CD4-positive, alpha-beta T cell treated with Interleukin-4 for 1 hour (primary cell): ENCODE measurements at places on chromosomes 5 and 9.

- DNase-seq = no peak
Measured at GRCh38 chr9:93976081-93976480, 20.9 kb upstream of the BARX1 start.

DNA sequence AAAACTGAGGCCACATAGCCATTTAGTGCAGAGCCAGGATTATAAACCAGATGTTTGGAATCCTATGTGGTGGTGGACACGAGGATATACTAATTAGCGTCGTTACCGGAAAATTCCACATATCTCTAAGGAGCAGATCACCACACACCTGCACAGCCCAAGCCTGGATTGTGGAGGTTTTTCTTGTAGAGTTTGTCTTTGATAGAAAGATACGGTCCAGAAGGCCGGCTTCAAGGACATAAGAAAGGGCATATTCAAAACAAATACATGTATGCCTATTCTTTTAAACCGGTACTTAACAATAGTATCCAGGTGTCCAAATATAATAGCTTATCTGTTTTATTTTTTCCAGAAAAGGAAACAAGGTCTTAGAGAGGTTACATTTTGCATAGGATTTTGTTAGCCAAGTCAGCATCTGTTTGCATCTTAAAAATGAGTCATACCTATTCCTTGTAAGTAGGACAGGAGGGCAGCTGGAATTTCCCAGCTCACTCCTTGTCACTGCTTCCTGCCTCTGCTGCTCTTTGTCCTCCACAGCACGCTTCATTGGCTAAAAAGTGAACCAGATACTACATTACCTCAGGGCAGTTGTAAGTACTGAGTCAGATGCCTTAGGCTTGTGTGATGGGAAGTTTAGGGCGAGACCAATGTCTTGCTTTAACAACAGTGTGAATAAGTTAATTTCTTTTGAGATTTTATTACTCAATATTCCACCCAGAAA lies 3.6 kb downstream of the TMC1 start:
- peak; percentile 74 for DNase-seq

DNA sequence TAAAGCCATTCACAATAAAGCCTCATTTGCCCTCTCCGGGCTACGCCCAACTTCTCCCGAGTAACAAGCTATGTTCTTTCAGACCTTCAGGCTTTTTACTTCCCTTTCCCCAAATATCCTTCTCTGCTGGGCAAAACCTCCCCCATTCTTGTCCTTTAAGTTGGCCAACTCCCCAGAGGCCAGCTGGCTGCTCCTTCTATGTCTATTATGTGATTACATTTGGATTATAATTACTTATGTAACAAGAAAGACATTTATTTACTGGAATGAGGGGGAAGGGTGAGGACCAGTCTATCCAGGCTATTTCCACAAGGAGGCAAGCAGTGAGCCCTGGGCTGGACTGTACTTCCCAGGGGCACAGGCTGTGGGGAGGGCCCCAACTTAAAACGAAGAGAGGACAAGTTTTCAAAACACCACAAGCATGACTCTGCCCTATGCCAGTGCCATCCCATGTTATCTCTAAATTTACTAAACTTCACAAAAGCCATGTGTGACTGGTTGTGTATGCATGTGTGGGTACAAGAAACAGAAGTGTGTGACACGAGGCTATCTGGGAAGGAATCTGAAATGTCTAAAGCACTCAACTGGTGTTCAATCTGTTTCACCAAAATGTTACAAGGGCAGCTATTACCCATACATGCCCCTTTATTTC lies 84.5 kb downstream of the GNAQ start:
- no peak for DNase-seq

- no peak for DNase-seq
Measured at GRCh38 chr5:34913072-34913471, 2.2 kb downstream of the RAD1 start.

- peak; percentile 32 for DNase-seq
Measured at GRCh38 chr9:1869843-1870242, 145.3 kb upstream of the SMARCA2 start.

DNA sequence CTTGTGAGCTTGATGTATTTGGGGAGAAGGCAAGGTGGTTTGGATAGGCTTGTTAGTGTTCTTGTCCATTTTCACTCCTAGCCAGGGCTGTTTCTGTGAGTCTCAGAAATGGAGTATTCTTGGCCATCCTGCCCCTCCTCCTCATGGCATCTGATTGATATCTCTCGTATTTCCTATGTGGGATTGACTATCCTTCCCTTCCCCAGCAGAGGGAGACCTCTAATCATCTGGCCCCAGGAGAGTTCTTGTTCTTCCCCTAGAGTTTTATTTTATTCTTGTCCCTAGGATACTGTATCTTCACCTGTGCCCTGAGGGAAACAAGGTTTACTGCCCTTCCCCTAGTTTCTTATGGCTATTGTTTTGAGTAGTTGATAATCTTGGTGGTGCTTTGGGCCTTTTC lies 114.4 kb downstream of the VPS13A start:
- DNase-seq = no peak

- no peak for DNase-seq
Measured at GRCh38 chr9:77455312-77455927, 192.7 kb downstream of the GNA14 start.

GRCh38 chr5:132477784-132478365 lies 12.7 kb downstream of the IRF1 start:
- peak; percentile 50 for DNase-seq

DNA sequence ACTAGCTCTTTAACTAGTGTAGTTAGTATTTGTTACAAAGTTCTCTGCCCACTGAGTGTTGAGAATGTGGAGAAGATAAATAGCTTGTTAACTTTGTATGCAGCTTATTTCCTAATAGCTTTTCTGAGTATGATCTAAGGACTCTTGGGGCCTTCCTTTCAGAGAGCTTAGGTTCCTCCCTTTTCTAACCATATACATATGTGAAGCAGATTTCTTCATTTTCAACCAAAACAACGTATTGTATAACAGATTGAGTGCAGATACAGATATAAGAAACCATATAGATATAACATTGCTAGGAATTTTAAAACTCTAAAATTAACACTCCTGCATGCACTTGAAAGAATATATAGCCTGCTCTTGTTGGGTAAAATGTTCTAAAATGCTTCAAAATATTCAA lies 70.4 kb downstream of the SCAMP1 start:
- DNase-seq = no peak

DNA sequence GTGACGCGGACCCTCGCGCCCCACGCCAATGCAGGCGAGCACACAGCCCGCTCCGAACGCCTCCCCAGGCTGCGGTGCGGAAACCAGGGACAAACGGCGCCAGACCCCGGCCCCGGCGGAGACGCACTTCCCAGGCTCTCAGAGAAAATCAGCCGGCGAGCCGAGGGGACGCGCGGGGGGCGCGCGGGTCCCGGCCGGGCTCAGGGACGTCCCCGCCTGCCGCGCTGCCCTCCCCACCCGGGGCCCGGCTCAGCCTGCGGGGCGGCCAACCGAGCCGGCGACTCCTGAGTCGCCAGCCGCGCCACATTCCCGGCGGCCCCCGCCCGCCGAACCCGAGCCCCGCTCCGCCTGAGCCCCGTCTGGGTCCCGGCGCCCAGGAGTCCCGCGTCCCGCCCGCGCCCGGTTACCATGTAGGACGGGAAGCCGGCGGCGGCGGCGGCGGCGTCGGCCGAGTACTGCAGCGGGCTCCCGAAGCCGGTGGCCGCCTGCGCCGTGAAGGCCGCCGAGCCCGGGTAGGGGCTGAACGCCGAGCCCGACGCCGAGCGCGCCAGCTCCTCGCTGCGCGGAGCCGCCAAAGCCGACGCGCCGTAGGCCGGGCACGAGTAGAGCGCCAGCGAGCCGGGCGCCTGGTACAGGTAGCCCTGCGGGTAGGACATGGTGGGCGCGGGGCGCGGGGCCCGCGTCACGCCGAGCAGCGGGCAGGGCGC lies 566 bp downstream of the IRX2 start:
- no peak for DNase-seq

GRCh38 chr5:107640568-107640967 lies 30.2 kb downstream of the EFNA5 start:
- DNase-seq = no peak

GRCh38 chr5:133799571-133800237 lies 168.7 kb downstream of the C5orf15 start:
- no peak for DNase-seq

GRCh38 chr9:16833296-16833835 lies 37.1 kb downstream of the BNC2 start:
- no peak for DNase-seq

DNA sequence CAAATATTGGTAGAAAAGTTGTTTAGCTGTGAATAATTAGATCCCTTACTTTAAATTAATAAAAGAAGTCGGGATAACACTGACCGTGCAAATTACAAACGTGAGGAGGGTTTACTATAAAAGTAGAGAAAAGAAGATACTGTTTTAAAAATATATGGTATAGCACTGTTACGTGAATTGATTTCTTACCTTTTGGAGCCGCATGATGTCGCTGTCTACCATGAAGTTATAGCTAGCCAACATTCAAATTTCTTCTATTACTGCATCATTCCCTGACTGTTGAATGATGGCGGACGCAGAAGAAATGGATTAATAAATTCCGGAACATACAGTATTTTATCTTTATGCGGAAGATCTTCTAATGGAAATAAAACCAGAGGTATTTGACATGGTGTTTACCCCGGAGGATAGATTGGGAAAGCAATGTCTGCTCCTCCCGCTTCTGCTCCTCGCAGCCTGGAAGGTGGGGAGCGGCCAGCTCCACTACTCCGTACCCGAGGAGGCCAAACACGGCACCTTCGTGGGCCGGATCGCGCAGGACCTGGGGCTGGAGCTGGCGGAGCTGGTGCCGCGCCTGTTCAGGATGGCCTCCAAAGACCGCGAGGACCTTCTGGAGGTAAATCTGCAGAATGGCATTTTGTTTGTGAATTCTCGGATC lies at the start of gene PCDHA6:
TSS of gene PCDHA6 (plus strand) at position 257 of the 658 bp plus-strand sequence. CDS start at position 389, 132 bp downstream.
- no peak for DNase-seq

DNA sequence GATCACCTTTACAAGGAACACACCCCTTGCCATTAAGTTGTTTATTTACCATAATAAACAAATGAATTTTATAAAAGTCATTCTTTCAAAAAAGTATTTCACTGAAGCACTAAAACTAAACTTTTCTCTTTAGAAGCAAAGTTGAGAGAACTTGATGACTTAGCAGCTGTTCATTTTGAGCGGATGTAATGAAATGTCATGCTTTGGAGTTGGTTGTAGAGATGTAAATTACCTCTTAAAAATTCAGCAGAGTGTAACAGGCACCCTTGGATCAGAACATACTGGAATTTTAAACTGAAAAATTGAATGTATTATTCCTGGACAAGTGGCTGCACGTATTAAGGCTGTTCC lies 617.2 kb downstream of the PDE4D start:
- DNase-seq = no peak

- no peak for DNase-seq
Measured at GRCh38 chr5:149437391-149438040, 58.4 kb upstream of the IL17B start.

DNA sequence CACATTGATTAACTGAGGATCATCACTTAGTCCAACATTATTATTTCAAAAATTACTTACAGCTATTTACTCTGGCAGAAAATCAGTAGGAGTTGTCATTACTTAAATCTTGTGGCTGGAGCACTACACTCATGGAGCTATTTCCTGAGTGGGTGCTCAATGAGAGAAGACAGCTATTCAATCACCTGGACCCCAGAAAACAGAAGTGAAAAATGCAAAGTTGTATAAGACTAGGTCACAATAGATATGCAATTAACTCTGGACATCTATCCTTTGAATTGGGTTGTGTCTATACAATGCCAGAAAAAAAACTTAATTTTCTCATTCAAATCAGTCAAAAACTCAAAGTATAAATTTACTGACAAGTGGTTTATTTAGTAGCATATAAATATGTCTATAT lies 340.9 kb downstream of the EFNA5 start:
- DNase-seq = no peak

GRCh38 chr9:297104-297972 lies 82.7 kb downstream of the DOCK8 start:
- peak; percentile 80 for DNase-seq
